Kidney glomerular epithelial cell (primary cell): ENCODE measurements at places on chromosomes 7 and 10.

DNA sequence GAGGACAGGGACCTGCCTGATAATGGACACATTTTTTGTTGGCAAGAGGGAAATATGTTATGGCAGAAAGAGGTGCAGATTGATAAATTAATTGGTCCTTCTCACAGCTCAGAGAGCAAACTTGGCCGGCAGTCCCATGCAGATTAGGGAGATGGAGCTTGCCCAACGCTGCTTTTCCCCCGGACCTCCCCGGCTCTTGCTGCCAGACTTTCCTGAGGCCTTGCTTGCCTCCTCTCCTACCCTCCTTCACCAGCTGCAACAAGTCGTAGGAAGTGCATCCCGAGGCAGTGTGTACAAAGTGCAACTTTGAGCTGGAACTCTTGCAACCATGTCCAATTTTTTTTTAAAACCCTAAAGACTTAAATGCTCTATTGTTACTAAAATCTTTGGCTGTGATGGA is 215.5 kb downstream of the LRMDA start:
- no peak for DNase-seq

DNA sequence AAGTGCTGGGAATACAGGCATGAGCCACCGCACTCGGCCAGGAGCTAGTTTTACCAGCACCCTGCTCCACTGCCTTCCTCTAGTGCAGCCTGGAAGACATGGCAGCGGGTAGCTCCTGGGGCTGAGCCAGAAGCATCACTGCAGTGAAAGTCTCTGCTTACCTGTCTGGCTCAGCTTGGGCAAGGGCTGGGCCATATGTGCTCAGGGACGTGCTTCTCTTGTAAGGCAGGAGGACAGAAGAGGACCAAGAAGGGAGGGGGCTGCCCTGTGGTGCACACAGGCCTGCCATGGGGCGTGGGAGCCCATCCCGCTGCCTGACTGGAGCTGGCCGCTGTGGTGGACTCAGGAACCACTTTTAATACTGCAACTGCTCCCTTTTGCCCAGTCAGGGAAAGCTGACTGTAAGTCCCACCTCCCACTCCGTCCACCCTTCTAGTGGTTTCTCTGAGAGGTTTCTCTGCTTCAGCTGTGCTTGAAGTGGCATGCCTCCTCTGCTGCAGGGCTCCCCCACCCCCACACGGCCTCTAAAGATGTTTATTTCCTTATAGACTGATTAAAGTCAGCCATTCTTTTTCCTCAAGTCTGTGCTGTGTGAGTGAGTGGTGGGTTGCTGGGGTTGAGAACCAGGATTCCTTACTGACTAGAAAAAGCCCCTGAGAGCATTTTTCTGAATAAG is 25.3 kb upstream of the C10orf95 start:
- DNase-seq, result no peak

DNA sequence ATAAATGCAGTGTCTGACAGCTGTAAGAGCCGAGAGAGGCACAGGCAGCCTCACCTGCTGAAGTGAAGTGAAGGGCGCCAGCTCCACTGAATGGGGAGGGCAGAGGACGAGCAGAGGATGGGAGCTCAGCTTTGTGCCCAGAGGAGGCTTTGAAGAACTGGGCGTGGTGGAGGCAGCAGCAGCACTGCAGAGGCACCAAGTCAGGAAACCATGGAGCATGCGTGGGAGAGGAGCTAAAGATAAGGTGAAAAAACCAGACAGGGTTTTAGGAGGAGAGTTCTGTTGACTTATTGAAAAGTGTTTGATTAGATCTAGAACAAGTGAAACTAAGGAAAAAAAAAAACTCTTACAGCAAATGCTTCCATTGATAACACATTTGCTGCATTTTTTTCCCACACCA is 216.4 kb downstream of the CXCL12 start:
- DNase-seq, result no peak

GRCh38 chr10:56991591-56992069 is 630.6 kb upstream of the ZWINT start:
- no peak for DNase-seq

DNA sequence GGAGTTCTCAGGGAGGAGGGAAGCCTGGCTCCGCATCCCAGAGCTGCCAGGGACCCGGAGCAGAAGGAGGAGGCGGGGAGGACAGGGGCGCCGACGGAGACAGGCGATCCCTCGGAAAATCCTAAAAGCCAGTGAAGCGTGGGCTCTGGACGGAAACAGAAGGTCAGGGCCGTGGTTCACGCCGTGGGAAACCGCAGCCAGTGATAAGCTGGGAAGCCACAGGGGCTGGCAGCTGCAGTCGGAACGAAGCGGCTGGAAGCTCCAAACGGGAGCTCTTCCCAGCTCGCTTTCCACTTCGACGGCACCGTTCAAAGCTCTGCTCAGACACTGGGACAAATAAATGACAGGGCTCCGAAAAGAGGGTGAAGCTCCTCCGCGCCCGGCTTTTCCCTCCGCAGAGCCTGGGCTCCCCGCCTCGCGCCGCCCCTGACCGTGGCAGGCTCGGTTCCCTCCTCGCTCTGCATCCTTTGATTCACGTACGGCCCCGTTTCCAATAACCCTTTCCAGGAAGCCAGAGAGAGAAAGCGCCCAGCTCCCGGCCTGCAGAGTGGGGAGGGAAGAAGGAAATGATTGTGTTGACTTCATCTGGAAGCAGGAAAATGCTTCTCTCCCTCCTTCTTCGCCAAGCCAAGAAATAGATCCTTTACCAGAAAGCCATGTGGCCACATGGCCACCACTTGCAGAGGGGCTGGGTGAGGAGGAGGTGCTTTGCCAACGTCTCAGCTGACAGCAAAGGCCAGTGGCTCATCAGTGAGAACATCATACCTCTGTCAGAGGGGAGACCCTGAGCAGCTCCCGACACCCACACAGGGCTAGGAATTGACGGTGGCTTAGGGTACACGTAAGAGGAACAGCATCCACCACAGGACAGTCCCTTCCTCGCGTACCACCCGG is 57.4 kb downstream of the ADRB1 start:
- DNase-seq, result peak; percentile 22

DNA sequence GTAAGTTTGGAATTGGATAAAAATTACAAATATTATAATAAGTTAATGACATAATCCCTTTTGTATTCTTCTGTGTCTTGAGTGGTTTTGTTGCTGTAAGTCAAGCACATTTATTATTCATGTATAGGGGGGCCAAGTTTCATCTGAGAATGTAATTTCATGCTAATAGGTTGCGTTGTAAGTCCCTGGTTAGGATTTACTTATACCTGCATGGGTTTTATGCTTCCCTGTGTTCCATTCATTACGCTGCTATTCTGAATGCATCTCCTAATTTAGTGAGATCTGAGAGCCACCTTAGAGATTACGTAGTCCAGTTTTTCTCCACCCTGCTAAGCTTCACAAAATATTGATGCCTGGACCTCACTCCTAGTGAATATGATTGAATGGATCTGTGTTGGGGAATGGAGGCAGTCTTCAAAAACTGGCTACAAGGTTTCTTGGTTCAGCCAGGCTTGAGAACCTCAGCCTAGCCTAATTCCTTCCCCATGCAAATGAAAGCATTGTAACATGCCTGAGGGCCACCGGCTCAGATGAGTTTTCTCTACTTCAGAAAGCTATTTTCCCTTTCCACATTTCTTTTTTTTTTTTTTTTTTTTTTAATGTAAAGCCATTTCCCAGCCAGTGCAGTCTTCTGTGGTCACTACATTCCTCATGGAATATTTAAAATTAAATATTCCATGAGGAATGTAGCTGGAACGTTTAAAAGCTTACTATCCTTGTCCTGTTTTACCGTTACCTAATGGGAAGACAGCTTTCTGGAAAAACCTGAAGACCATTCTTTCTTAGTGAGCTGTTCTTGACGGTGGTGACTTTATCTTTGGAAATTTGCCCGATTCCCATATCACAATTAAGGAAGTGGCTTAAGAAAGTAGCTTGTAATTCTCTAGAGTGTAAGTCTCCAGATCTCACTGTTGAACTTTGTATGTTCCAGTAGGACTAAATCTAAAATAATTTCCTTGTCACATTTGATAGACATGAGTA is 16.0 kb downstream of the PAPSS2 start:
- peak; percentile 56 for DNase-seq

DNA sequence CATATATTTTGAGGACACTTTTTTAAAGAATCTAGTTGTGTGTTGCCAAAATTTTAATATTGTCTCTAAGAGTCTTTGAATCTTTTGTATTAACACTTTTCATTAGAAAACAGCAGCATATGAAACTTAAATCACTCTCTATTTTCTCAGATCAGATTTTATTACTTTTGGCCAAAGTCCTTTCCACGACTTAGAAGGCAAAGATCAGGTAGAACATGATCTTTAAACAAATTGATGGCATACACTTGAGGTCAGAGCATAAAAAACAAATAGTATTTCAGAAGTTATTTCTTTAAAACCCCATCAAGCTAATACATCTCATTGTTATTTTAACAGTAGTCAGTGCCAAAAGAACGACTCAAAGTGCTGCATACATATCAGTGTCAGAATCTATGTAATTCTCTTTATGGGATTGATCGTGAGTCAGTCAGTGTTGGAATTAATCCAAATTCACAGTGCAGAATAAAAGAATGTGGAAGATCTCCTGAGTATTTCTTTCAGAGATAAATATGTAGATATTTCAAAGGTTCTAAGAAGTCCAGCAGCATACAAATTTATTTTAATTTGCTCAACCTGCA is 9.6 kb upstream of the AGMO start:
- DNase-seq, result no peak

GRCh38 chr10:96820765-96821164 is 11.3 kb upstream of the LCOR start:
- no peak for DNase-seq

DNA sequence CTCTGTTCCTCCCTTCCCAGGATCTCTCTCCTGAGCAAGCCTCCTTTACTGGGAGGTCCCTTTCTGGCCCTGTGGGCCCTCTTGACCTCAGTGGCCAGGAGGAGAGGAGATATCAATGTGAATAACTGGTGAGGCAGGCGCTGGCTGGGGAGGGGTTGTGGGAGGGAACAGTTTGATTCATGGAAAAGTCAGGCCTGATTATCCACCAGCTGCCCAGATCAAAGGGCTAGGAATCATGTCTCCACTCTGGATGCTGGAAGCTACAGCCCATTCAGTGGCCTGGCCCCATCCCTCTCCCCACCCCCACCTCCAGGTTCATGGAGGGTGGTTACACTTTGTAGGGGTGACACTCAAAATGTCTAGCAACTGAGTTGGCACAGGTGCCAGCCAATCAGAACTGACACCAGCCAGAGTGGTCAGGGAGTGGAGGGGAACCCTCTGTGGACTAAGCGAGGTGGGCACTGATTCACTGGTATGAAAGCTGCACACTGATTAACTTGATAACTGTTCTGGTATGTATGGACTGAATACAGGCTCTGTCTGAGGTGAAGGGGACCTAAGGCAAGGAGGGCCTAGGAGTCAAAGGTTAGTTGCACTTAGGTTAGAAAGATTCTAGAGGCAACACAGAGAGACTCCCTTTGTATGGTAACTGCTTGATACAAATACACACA is 4.8 kb downstream of the PRRT4 start:
- DNase-seq, result no peak

DNA sequence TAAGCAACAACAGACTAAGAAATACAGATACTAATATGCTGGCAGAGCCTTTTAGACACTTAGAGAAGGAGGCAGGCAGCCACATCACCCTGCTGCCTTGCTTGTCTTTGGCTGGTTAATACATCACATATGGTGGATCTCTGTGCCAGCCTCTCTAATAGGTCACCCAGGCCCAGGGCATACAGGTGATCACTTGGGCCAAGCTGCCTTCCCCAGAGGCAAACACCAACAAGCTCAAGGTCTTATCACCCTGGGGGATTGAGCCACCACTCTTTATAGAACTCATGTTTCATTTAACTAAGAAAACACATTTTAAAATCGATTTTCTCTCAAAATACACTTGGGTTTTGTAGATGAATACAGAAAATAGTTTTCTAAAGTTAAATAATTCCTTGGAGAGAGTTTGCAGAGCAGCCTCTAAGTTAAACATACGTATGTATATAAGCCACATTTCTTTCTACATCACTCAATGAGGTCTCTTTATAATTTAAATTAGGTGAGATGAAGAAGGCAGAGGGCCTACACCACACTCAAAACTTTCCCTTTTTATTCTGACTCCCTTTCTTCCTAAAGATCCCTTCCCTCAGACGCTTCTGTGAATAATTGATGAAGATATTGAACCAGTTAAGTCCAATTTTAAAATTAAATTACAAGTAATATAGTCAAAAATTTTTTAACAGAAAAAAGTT is 556.8 kb upstream of the GHITM start:
- DNase-seq, result no peak

GRCh38 chr10:96863922-96864543 is 31.9 kb downstream of the LCOR start:
- DNase-seq, result peak; percentile 55

DNA sequence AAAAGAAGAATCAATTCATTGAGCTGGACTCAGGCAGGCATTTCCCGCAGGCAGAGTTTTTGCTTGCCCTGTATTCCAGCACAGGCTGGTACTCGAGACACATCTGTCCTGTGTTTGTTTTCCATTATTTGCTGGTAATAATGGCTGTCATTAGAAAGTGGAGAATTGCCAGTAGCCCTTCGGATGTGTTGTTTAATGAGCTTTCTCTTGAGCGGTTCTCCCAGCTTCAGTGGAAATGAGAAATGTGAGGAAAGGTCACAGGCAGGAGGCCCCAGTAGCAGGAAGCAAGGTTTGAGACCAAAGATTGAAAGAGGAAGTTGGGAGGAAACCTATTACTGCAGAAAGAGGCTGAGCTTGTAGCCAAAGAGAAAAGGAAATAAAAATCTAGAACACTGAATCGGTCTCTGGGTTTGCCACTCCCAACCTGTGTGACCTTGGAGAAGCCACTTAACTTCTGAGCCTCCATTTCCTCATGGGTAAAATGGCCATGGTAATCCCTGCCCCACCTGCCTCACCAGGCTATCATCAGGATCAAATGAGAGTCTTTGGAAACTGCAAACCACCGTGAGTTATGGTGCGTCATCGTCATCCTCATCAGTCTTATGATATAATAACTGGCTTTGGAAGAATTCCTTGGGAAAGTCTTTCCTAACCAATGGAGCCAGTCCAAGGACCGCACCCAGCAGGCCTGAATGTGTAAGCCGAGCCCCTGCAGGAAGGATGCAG is 67.7 kb downstream of the TACR2 start:
- no peak for DNase-seq

DNA sequence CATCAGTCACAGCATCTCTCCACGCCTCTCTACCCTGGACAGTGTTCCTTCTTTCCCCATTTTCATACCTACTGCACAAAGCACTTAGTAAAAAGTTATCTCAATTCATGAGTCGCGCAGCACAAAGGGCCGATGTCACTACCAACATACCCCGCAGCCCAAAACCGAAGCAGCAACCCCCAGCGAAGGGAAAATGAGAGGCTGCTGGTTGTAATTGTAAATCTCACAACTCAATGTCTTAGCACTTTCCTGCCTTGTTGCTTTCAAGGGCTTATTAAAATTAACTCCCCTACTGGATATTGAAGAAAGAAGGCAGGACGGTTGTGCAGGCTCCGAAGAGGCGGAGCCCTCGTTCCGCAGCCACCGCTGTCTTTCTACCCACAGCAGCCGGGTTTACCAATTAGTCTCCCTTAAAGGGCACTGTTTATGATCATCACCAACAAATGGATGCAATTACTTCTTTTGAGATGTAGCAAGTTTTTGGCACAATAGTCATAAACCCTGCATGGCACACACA is 6.5 kb downstream of the DIP2C start:
- DNase-seq, result no peak

GRCh38 chr10:48343106-48343505 is 36.6 kb downstream of the MAPK8 start:
- no peak for DNase-seq
